Esophagus muscularis mucosa (tissue), 4 donors: ENCODE measurements at places on chromosomes 1 and 21.

GRCh38 chr1:231415018-231415583, 7.0 kb downstream of the EGLN1 start:
- DNase-seq, result no peak
- no peaks in the 10 kb centered on the region for H3K27me3 ChIP-seq
- H3K4me1 ChIP-seq, result peaks cover 95% of the 10 kb centered on the region
- H3K36me3 ChIP-seq, result no peaks in the 10 kb centered on the region
- H3K27ac ChIP-seq, result peak overlapping the region; percentile 68
- H3K4me3 ChIP-seq, result no peak overlapping the region

DNA sequence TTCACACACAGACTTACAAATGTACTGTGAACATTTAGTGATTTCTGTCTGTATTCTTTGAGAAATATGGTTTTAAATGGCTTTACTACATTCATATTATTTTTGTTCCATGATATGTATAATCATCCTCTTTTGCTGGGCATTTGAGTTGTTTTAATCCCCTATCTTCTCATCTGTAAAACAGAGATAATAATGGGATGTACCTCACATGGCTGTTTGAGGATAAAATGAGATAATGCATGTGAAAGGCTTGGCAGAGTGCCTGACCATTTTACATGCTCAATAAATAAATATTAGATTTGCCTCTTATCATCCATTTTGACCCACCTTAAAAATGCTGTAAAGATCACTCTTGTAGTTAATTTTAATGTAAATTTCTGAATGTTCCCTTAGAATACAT, 197.2 kb downstream of the C1orf94 start:
- H3K4me3 ChIP-seq, result no peak overlapping the region
- no peak overlapping the region for H3K27ac ChIP-seq
- H3K4me1 ChIP-seq, result no peaks in the 10 kb centered on the region
- DNase-seq, result no peak

DNA sequence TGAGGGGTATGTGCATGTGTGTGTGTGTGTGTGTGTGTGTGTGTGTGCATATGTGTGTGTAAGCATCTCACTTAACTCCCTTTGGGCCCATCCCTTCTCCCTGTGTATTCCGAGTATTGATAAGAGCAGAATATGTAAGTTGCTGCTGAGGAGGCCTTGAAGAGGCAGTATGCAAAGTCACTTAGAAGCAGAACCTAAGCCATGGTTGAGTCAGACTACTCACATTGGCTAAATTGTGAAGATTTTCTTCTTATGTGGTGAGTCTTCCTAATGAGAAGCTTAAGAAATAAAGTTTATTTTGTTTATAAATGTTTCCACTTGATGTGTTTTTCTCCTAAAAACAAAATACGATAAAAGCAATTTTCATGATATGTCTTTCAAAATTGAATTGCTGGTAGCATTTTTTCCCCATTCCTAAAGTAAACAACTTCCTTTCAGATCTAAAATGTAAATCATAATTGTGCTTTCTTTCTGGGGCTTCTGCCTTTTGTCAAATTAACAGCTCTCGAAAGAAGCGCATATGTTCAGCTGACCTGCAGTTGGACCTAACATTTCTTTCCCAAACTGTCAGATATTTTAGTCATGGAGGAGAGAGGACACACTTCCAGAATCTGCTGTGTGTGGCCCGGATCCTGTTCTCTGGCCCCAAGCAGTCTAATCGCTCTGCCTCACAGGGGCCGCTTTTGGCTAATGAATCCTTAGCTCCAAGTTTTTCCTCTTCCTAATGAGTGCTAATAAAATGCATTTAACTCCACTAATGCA, 284.0 kb downstream of the DUSP10 start:
- H3K27ac ChIP-seq, result peak overlapping the region; percentile 74
- no peak for DNase-seq
- no peaks in the 10 kb centered on the region for H3K27me3 ChIP-seq
- H3K4me3 ChIP-seq, result no peak overlapping the region
- no peaks in the 10 kb centered on the region for H3K36me3 ChIP-seq

DNA sequence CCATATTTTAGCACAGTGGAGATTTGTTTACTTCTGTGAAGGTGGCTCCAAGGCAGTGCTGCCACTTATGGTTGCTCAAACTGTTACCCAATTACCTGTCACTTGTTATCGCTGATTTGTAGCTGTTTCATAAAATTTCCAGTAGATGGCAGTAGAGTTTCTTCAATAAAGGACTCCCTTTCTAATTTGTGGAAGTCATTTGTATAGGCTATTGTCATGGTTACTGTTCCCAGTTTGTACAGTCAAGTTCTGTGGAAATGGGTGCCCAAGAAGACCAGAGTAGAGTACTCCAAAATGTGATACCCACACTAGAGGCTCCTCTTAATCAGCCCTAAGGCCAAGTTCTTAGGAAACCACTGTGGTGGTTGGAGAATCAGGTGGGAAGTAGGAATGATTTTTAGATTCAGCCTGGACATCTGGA, 186.1 kb downstream of the CLEC20A start:
- no peaks in the 10 kb centered on the region for H3K27me3 ChIP-seq
- H3K4me1 ChIP-seq, result peaks cover 7% of the 10 kb centered on the region
- no peak overlapping the region for H3K4me3 ChIP-seq
- DNase-seq, result no peak
- H3K36me3 ChIP-seq, result no peaks in the 10 kb centered on the region

GRCh38 chr1:78490861-78491450, at the start of gene PTGFR:
TSS of gene PTGFR (plus strand) at chr1:78490974. CDS start at chr1:78492744, 1,770 bp downstream.
- peaks cover 19% of the 10 kb centered on the region for H3K4me1 ChIP-seq
- no peaks in the 10 kb centered on the region for H3K36me3 ChIP-seq
- no peak for DNase-seq

GRCh38 chr1:174358344-174358743, 89.4 kb upstream of the GPR52 start:
- no peak for DNase-seq
- H3K4me3 ChIP-seq, result no peak overlapping the region
- no peaks in the 10 kb centered on the region for H3K27me3 ChIP-seq

DNA sequence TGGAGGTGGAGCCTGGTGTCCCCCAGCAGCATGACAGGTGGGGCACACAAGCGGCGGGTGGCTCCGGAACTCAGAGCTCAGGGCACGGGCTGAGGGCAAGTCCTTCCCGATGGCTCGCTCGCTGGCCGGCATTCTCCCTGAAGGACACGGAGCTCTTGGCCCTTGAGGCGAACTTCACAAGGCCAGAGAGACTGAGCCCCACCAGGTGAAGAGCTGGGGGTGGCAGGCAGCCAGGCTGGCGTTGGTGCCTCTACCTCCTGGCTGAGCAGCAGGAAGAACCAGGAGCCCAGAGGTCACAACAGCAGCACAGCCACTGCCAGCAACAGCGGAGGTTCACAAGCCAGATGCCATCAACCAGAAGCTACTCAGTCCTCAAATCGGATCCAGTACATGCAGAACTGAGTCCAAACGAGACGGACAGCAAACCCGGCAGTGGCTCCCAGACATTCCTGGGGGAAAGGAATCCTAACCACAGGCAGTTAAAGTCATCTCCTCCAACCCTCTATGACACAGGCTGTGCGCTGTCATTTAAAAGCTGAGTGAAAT, 54.1 kb downstream of the NPHP4 start:
- no peak overlapping the region for H3K4me3 ChIP-seq
- no peak for DNase-seq
- no peak overlapping the region for H3K27ac ChIP-seq
- H3K4me1 ChIP-seq, result no peaks in the 10 kb centered on the region
- H3K36me3 ChIP-seq, result peaks cover 17% of the 10 kb centered on the region

- no peak for DNase-seq
- H3K4me1 ChIP-seq, result no peaks in the 10 kb centered on the region
- no peak overlapping the region for H3K4me3 ChIP-seq
- no peaks in the 10 kb centered on the region for H3K36me3 ChIP-seq
- no peak overlapping the region for H3K27ac ChIP-seq
Observed at GRCh38 chr1:93296555-93297154, 49.1 kb upstream of the DR1 start.

DNA sequence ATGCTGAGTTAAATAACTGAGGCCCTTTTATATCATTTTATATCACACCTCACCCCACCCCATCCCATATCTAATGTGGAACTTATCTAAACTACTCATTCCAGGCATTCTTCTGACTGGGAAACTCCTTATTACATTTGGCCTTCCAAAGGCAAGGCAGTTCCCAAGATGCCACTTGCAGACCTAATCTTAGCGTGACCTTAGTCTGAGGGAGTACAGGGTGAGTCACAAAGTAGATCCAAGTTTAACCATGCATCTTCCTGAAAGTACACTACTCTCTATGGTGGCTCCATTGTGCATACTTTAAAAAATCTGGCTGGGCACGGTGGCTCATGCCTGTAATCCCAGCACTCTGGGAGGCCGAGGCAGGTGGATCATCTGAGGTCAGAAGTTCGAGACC, 353.6 kb upstream of the C1orf87 start:
- DNase-seq, result no peak
- H3K27me3 ChIP-seq, result no peaks in the 10 kb centered on the region
- H3K4me3 ChIP-seq, result no peak overlapping the region
- no peaks in the 10 kb centered on the region for H3K36me3 ChIP-seq
- H3K4me1 ChIP-seq, result peaks cover 6% of the 10 kb centered on the region

GRCh38 chr1:119285482-119285881, 83.1 kb upstream of the HAO2 start:
- H3K27ac ChIP-seq, result no peak overlapping the region
- no peaks in the 10 kb centered on the region for H3K4me1 ChIP-seq
- no peaks in the 10 kb centered on the region for H3K36me3 ChIP-seq
- no peak overlapping the region for H3K4me3 ChIP-seq
- no peak for DNase-seq

DNA sequence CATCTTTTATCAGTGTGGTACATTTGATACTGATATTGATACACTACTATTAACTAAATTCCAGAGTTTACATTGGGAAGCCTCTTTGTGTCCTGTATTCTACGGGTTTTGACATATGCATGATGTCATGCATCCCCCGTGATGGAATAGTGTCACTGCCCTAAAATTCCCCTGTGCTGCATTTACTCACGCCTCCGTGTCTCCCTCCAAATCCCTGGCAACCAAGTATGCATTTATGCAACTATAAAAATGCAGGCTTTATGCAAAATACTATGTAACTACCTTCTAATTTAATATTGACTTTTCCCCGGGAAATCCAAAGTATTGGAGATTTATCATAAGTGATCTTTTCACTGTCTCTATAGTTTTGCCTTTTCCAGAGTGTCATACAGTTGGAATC, 453.7 kb upstream of the RUNX1 start:
- peaks cover 30% of the 10 kb centered on the region for H3K4me1 ChIP-seq
- no peaks in the 10 kb centered on the region for H3K27me3 ChIP-seq
- H3K4me3 ChIP-seq, result no peak overlapping the region
- DNase-seq, result no peak
- no peaks in the 10 kb centered on the region for H3K36me3 ChIP-seq
- H3K27ac ChIP-seq, result no peak overlapping the region

DNA sequence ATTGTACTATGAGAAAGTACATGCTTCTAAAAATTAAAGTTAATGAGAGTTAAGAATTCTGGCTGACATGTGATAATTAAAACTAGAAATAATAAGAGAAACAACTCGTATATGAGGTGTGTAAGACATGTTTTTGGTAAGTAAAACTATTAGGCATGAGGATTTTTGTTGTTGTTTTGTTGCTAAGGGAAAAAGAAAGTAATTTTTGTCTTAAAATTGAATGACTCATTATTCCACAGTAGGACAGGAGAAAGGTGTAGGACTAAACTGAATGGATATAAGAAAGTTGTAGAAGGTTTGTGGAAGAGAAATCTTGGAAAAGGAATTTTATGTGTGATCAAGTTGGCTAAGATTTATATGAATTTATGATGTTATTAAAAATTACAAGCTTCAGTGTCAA, 54.8 kb downstream of the TBX19 start:
- H3K36me3 ChIP-seq, result no peaks in the 10 kb centered on the region
- DNase-seq, result no peak
- no peaks in the 10 kb centered on the region for H3K4me1 ChIP-seq
- H3K4me3 ChIP-seq, result no peak overlapping the region
- no peak overlapping the region for H3K27ac ChIP-seq

DNA sequence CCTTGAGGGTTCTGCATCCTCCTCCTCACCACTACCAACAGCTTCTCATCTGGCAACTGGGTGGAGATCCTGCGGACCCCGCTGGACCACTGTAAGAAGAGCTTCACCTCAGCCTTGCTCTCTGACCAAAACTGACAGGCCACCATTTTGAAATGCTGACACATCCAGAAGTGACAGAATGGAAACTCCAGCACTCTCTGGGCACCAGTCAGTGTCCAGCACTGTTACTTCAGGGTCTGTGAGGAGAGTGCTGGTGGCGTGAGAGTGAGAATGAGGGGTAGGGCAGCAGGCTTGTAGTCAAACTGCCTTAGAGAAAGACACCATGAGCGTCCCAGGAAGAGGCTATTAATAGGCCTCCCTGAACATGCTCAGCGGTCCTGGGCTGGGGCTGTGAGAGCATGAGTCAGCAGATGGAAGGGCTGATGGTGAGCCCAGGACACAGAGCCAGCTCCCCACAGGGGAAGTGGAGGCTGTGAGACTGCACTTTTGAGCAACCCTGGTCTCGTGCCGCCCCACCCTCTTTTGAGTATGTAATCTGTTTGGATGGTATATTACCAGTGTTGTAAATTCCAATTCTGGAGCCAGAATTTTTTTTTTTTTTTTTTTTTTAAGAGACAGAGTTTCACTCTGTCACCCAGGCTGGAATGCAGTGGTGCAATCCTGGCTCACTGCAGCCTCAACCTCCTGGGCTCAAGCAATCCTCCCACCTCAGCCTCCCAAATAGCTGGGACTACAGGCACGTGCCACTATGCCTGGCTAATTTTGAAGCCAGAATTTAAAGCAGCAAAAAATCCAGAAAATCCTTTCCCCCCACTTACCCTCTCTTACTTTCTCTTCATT, 34.4 kb upstream of the SLC30A1 start:
- H3K4me1 ChIP-seq, result peaks cover 49% of the 10 kb centered on the region
- no peaks in the 10 kb centered on the region for H3K27me3 ChIP-seq
- H3K36me3 ChIP-seq, result no peaks in the 10 kb centered on the region

GRCh38 chr1:99764909-99765308, 1.5 kb downstream of the FRRS1 start:
- no peak overlapping the region for H3K27ac ChIP-seq
- no peaks in the 10 kb centered on the region for H3K27me3 ChIP-seq
- DNase-seq, result no peak
- no peaks in the 10 kb centered on the region for H3K36me3 ChIP-seq

GRCh38 chr1:184906761-184907160, 67.5 kb downstream of the NIBAN1 start:
- no peak overlapping the region for H3K4me3 ChIP-seq
- no peaks in the 10 kb centered on the region for H3K27me3 ChIP-seq
- peaks cover 97% of the 10 kb centered on the region for H3K4me1 ChIP-seq
- no peaks in the 10 kb centered on the region for H3K36me3 ChIP-seq
- H3K27ac ChIP-seq, result peak overlapping the region; percentile 39
- DNase-seq, result no peak

- no peaks in the 10 kb centered on the region for H3K36me3 ChIP-seq
- no peak overlapping the region for H3K27ac ChIP-seq
- H3K4me3 ChIP-seq, result no peak overlapping the region
- H3K4me1 ChIP-seq, result peaks cover 10% of the 10 kb centered on the region
Observed at GRCh38 chr1:57133686-57134085, 167.9 kb upstream of the C8B start.
